Right cardiac atrium (tissue), 5 donors: ENCODE measurements at places on chromosomes 3 and 15. TPM values are rescaled to one million over a fixed set of nuclear protein-coding genes. Genes with fewer than 3 reads are reported as not detected.

Gene C3orf70
- polyA plus RNA-seq = 1.7 TPM

Gene GAP43
- 0.84 TPM for polyA plus RNA-seq

Gene AADACL2
- 0.05 TPM for polyA plus RNA-seq

Gene TRIP4
- polyA plus RNA-seq = 11.7 TPM

Gene C15orf62
- 0.25 TPM for polyA plus RNA-seq

Gene GP9
- polyA plus RNA-seq = not detected

GRCh38 chr3:42814914-42815507, 5.8 kb downstream of the ACKR2 start:
- DNase-seq = no peak

DNA sequence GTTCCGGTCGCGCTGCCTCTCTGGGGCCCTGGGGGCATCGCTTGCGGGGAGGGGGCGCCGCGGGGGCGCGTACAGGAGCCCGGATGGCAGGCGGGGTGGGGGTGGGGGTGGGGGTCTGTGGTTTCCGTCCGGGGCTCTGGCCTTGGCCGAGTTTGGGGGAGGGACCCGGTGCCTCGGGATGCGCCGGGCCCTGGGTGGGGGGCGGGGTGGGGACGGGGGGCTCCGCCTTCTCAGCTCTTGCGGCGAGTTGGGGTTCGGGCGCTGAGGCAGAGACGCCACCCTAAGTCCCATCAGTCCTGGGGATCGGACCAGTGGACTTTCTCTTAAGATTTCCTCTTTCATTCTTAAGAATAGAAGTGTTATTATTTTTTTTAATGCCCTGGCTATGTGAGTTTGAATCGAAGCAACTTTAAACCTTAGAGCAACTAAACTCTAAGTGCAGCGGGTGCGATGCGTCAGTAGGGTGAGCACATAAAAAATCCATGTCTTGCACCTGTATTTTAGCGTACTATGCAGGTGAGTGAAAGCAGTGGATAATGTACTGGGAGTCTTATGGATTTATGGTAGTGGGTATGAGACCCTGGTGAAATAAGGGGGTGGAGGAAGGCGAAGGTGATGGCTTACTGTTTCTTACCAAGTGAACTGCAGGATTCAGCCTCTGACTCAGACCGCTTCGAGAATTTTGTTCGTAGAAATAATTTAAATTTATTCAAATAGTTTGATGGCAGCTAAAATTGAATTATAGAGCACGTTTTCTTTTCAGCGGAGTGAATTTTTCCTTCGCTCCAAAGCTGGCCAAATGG, 762 bp downstream of the CTNNB1 start:
- DNase-seq = no peak

DNA sequence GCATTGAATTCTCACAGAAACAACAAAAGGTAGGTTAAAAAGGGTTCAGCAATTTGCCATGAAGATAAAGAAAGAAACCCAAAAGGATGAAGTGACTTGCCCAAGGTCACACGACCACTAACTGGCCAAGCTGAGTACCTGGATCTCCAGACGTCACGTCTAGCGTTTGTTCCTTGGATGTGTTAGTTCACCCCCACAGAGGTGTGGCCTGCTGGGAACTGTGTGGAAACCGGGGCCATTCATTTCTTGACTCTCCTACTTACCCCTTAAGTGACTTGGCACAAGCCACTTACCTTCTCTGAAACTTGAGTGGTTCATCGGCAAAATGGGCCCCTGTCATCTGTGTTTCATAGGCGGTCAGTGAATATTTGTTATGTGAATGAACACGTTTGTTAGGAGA, 244.3 kb upstream of the SLCO3A1 start:
- DNase-seq = no peak

- no peak for DNase-seq
These were observed 132.9 kb downstream of the ZNF621 start for GRCh38 chr3:40657623-40658022.
